ENCODE measurements at places on chromosomes 4 and X.

DNA sequence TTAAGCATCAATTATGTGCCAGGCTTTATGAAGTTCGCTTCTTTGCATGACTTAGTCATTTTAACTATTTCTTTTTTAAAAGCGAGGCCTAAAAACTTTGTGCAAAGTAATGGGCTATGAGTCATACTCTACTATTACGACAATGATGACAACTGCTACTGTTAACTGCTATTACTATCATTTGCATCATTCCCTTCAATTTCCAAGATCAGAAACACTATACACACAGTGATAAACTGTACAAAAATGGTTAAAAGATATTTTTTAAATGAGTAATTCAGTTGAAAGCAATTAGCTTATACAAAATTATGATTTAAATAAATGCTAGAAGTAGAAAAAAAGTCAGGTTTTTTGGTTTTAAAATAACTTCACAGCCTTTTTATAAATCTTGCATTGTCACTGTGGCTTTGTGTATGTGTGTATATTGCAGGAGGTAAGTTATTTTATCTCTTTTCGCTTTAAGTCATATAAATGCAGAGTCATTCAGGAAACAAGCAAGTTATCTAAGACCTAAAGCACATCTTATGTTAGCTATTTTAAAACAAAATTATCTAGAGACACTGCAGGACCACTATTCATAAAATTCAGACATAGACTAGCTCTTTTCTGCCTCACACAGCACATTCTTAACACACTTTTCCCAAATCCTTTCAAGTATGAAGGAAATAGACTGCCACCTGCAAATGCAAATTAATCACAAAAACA lies 18.5 kb upstream of the CXCL3 start:
- DNase-seq: peak; percentile 75

DNA sequence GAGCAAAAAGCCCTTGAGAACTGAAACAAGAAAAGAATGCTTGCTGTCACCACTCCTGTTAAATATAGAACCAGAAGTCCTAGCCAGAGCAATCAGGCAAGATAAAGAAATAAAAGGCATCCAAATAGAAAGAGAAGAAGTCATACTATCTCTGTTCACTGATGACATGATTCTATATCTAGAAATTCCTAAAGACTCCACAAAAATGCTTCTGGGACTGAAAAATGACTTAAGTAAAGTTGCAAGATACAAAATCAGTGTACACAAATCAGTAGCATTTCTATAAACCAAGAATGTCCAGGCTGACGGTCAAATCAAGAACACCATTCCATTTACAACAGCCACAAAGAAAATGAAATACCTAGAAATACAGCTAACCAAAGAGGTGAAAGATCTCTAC lies 552.7 kb upstream of the SLIT2 start:
- no peak for DNase-seq

GRCh38 chrX:152573866-152574265 lies 63.8 kb upstream of the GABRQ start:
- no peak for DNase-seq

GRCh38 chr4:100489305-100489704 lies 28.5 kb downstream of the EMCN start:
- DNase-seq: no peak

DNA sequence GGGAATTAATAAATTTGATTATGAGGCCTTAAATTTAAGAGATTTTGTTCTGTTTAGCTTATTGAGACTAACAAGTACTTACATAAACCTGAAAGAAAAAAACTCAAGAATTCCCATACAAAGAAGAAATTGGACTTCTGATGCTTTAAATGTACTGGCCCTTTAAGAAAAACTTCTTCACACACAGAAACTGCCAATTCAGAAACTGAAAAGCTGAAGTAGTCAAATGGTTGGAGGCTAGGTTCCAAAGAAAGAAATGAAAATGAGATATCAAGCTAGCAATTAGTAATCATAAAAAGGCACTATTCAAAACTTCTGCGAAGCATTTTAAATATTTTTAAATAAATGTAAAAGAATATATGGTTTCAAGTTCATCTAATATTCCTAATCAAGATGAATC lies 151.3 kb downstream of the THOC2 start:
- no peak for DNase-seq

DNA sequence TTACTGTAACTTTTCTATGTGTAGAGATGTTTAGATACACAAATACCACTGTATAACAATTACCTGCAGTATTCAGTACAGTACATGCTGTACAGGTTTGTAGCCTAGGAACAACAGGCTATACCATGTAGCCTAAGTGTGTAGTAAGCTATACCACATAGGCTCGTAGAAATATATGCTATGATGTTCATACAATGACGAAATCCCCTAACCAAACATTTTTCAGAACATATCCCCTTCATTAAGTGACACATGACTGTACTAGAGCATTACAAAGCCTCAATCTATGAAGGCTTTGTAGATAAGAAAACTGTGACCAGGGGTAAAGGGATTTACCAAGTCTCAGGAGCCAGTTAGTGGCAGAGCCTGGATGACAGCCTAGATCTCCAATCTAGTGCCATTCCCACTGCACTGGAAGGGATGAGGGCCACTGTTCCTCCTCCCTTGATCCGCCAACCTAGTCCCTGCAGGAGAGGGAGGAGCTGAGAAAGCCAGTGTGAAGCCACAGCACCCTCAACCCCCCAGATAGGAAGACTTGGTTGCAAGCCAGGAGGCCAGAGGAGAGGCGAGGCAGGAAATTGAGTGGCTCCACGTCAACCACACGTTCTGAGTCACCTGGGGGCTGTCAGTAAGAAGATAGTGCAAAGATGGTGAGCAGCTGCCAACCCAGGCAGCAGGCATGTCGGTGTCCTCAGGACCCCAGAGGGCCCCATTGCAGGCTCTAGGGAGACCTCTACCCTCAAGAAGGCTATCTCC lies 227.7 kb downstream of the BCOR start:
- DNase-seq: no peak

DNA sequence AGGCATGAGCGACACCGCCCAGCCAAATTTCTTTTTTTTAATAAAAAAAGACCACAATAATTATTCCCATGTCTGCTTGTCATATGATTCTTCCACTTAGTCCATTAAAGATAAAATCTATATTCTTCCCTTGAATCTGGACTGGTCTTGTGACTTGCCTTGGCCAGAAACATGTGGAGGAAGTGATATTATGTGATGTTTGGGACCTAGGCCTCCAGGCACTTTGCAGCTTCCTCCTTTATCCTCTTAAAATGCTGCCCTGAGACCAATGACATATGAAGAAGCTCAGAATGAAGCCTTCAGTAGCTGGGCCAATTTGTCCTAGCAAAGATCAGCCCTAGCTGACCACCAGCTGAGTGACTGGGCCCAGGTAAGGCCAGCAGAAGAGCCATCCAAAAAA lies 250.0 kb downstream of the INPP4B start:
- no peak for DNase-seq

DNA sequence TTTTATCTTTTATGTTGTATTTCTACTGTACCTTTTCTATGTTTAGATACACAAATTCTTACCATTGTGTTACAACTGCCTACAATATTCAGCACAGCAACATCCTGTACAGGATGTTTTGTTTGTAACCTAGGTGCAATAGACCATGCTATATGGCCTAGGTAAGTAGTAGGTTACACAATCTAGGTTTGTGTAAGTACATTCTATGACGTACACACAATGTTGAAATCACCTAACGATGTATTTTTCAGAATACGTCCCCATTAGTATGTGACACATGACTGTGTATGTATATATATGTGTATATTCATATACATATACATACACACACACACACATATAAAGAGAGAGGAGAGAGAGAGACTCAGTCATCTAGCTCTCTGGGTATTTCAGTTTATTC lies 103.5 kb downstream of the CLNK start:
- DNase-seq: no peak

GRCh38 chrX:106615041-106615440 lies 3.3 kb downstream of the RADX start:
- no peak for DNase-seq

DNA sequence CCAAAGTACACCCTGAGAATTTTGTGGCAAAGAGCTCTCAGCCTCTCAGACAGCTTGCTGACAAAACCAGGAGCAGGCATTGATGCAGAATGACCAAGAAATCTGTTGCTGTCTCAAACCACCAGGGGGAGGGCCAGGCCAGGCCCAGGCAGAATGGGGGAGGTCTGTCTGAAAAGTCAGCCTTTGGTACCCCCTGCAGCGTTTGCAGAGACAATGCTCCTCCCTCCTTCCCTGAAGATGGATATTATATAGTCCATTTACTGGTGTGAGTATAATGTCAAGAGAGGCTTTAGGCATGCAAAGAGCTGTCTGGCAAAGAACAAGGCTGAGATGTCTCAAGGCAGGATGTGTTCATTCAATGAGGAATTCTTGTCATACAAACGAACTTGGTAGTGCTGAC lies 52.9 kb upstream of the TRPC5OS start:
- no peak for DNase-seq

- no peak for DNase-seq
These were observed 88.2 kb downstream of the SCD5 start for GRCh38 chr4:82710197-82710929.

DNA sequence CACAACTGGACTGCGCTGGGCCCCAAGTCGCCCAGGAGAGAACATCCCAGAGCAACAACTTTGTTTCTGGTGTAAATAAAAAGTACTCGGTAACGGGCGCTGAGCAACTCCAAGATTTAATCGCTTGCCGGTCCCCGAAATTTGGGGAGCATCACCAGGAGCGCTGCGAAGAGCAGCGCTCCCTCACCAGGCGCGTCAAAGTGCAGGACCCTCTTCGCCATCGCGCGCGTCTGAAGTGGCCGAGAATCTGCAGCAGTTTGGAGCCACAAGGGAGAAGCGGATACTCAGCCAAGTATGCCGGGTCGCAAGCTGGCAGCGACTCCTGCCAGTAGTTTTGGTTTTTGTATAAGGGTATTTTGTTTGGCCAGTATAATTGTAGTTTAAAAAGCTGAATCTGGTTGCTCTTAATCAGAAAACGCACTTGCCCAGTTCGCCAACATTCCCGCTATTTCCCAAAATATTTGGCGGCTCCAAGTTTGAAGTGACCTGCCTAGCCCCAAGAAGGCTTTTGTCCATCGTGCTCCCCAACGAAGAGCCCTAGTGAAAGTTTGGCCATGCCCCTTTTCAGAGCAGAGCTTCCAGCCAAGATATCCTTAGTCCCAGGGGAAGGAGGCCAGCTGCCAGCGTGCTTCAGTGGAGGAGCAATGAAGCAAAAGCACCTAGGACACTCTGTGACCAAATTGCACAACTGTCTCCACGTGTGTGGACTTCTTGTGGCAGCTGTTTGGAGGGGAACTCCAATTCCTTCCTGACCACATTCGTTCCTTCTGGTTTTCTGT lies 557 bp upstream of the KDR start:
- DNase-seq: no peak

DNA sequence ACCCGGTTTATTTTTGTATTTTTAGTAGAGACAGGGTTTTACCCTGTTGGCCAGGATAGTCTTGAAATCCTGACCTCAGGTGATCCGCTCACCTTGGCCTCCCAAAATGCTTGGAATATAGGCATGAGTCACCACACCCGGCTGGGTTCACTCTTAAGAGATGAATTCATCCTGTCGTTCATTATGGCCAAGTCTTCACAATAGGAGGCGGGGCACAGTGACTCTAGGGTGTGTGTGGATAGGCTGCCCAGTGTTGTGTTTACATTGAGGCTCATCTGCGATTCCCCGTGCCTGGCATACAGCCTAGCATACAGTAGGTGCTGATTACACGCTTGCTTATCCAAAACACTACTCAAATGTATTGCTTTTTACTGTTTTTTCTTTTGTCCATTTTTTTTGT lies 41.3 kb upstream of the IGFBP7 start:
- DNase-seq: no peak

GRCh38 chr4:23234018-23234417 lies 541.3 kb downstream of the GBA3 start:
- no peak for DNase-seq

DNA sequence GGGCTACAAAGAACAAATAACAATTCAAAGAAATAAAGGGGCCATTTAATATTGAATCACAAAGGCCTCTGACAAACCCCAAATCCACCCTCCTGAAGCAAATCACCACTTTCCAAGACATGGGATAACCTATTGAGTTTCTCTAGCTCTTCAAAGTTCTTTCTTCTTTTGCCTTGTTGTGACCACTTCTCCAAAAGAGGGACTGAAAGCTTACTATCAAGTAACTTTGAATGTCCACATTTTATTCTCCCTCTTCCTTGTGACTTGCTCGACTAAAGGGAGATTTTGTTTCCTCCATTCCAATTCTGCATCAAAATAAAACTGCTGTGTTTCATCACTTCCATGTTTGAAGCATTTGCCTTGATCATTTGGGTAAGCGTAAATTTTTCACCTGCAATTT lies 166.6 kb upstream of the SLC7A11 start:
- peak; percentile 38 for DNase-seq

- DNase-seq: no peak
These were observed 5.8 kb downstream of the CFAP99 start for GRCh38 chr4:2424581-2424980.

DNA sequence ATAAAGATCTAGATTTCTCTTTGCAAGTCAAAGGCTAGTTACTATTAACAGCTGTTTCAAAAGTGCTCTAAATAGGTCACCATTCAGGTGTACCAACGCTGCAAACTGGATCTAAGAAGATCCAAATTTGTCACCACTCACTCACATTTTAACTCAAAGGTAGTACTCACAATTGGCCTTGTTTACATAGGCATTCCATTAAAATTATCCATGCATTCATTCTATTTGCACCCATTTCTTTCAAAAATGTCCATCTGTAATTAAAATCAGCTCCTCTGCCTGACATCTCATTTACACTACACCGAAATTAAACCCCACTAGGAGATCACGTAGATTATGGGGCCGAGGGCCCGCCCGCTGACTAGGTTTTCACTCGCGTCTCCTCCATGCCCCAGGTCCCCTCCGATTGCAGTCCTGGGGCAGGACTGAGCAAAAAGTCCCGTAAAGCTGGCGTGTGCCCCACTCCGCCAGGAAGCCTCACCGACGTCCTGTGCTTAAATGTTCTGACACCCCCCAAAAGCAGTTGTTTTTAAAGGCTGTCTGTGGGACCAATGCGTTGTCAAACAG lies 1.3 kb upstream of the ING2 start:
- peak; percentile 35 for DNase-seq

DNA sequence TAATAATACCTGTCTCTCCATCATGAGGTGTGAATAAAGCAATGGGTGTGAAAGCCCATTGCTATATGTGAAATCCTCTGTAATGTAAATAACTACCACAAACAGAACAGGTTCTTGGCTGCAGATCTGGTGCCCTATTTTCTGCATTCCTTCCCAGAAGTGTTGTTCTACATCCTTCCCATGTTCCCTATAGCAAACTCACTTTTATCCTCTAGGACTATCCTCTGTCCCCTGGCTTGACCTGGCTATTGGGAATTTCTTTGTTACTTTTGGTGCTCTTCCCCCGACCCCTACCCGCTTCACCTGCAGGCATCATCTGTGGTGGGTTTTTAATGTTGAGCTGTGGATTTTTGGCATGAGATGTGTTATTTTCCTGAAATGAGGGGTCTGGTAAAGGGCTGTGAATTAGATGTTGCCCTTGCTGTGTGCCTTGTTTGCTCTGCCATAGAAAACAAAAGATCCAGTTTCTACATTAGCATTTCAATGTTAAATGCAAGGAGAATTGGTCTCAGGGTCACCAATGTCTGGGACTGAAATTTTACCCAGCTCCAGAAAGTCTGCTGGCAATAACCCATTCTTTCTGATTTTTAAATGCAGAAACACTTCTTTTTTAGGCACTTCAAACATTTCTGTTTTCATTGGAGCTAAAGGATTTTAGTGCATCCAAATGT lies 13.6 kb upstream of the FREM3 start:
- DNase-seq: no peak
